GM04504 (cell line): ENCODE measurements at places on chromosomes 7 and 10.
A peak's percentile ranks its signal among the peaks of the same experiment; 100 is the strongest.

- DNase-seq = no peak
These were observed 550.8 kb downstream of the IPMK start for GRCh38 chr10:57716884-57717283.

DNA sequence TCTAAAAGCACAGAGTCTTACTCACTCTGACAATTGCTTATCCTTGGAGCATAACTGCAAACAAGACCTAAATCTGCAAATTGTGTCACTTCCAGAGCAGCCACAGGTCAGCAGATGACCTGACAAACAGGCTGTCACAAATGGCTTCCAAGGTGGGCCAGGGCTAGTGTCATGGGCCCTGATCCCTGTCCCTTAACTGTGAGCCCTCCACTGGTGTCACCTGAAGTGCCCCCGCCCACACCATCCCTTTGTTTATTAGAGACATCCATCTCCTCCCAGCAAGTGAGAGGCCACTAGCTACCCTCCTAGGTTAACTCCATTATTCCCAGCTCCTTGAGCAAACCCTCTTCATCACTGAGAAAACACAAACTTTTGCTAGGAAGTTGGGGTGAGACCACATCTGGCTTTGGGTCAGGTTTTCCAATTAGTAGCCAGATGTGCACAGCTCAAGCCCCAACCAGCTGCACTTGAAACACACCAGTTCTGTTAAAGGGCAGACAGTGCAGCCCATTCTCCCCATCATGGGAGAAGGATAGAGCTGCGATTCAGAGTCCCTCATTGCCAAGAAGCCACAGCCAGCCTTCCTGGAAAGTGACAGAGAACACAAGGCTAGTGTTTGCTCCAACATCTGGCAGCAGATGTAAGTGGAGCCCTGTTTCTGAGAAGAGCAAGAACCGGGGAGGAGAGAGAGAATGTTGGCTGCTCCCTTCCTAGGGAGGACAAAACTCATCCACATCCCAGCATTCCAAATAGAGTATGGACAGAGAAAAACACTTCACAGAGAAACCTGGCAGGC is 75.7 kb upstream of the NANOS1 start:
- DNase-seq = no peak

- peak; percentile 41 for DNase-seq
These were observed 65.2 kb downstream of the AOAH start for GRCh38 chr7:36659172-36659516.

DNA sequence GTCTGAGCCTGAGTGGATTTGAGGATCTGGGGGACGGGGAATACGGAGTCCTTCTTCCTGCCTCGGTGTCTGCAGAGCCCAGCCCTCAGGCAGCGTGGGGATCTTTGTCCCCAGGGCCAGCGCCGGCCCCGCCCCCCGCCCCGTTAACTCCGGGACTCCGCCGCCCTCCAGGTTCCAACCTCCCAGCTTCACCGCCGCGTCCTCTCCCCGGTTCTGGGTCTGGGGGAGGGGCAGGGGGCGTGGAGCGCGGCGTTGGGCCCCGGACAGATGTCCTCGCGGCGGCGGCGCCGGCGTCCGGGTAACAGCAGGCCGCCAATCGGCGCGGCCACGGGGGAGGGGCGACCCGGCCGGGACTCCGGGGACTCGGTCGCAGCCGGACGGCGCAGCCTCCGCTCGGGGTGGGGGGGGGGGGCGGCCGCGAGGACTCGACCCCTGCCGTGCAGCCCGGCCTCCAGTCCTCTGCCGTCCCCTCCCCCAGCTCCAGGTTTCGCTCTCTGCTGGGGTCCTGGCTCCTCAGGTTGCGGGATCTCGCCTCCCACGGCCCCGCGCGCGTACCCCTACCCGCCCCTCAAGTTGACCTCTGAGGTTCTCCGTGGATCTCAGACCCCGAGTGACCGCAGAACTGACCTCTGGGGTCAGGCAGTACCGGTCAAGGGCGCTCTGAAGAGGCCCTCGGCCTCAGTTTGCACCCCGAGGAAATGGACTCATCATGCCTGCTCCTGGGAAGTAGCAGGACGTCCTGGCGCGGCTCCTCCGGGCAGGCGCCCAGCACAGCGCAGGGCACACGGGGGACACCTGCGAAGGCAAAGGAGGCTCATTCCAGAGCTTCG is 2.3 kb upstream of the ELFN1 start:
- DNase-seq = no peak

DNA sequence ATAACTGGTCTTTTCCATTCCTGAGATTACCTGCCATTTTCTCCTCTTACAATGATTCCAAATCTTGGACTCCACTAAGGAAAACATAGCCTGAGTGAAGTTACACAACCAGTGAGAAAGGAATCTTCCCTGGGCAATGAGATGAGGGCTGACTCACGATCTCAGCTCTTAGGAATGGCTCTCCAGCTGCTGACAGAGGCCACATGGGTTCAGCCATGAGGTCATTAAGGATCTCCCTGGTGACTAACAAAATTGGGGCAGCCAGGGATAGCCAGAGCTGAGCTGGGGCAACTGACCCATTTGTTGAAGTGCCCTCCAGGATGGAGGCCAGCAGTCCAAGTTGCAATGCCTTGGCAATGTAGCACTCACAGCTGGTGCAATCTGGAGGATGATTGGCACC is 78.7 kb upstream of the MKLN1 start:
- peak; percentile 97 for DNase-seq

GRCh38 chr10:48594371-48594770 is 10.5 kb downstream of the ARHGAP22 start:
- DNase-seq = no peak

DNA sequence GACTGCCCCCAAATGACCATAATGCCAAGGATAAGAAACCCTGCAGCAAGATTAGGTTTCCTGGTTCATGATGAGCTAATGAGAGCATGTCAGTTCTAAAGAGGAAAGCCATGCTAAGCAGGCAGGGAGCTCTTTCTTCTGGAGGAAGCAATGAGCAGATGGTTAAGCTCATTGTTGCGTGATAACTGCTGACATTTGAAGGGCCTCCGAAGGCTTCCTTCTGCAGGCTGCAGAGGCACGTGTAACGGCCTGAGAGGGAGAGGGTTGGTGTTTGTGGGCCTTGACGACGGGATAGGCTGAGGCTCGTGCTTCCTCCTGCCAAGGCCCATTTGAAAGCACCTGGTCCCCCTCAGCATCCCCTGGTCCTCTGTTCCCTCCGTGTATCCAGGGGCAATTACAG is 63.5 kb upstream of the BTBD16 start:
- no peak for DNase-seq

DNA sequence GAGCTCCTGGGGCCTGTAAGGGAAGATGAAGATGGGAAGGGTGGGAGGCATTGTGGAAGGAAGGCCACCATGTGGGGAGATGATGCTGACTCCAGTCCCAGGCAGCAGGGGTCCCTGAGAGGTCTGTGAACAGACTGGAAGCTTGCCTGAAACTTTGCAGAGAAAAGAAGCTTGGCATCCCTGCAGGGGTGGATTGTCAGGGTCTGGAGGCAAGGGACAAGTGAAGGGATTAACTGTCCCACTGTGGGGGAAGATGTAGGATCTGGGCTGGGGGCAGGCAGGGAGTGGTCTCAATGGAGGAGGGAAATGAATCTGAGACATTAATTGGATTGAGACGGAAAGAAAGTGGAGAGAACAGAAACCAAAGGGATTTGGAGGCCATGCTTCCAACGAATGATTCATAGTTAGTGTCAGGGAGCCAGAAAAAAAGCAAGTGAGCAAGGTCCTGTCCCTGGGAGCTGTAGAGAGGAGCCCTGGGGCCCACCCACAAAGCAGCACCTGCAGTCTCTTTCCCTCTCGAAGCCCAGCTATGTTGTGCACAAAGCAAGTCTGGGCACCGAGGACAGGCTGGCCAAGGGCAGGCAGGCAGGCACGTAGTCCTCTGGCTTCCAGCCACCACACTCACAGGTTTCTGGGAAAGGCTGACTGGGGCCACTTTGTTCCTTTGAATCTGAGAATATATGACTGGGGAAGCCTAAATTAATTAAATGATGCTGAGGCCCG is 4.7 kb upstream of the SLC18A3 start:
- DNase-seq = no peak

GRCh38 chr7:75866114-75866488 is 12.7 kb upstream of the RHBDD2 start:
- no peak for DNase-seq

- no peak for DNase-seq
These were observed 20.3 kb upstream of the LIPM start for GRCh38 chr10:88782222-88782621.
